ENCODE measurements at places on chromosomes 16 and 17.

DNA sequence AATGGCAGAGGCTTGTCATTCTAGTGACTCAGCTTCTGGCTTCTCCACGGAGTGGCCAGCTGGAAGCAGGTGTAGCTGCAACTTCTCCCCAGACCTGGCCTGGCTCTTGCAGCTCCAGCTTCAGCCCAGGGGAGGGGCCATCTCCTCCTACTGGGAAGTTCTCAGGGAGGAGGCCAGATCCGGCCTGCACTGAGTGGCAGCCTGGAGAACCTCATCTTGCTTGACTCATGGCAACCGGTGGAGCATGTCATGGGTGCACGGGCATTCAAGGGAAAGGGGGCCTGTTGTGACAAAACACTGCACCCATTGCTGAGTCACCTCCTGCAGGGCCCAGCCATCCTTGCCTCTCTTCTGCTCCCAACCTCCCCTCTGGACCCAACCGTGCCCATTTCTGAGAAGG, 273.9 kb upstream of the MAF start:
- ATAC-seq, result no peak

DNA sequence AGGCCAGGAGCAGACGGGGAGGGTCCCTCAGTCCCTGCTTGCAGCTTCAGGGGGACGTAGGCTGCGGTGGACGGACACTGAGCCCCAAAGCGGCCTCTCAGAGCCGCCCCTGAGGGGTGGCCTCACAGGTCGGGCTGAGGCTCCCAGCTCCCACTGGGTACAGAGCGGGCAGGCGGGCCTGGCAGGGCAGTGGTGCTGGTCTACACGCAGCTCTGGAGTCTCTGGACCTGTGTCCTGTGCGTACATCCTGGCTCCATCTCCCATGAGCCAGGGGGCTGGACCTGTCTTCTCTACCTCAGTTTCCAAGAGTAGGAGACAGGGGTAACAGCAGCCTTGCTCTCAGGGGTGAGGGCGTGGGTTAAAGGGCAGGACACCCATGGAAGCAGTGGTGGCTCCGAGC, 1.7 kb downstream of the DPEP1 start:
- ATAC-seq, result peak; percentile 31

DNA sequence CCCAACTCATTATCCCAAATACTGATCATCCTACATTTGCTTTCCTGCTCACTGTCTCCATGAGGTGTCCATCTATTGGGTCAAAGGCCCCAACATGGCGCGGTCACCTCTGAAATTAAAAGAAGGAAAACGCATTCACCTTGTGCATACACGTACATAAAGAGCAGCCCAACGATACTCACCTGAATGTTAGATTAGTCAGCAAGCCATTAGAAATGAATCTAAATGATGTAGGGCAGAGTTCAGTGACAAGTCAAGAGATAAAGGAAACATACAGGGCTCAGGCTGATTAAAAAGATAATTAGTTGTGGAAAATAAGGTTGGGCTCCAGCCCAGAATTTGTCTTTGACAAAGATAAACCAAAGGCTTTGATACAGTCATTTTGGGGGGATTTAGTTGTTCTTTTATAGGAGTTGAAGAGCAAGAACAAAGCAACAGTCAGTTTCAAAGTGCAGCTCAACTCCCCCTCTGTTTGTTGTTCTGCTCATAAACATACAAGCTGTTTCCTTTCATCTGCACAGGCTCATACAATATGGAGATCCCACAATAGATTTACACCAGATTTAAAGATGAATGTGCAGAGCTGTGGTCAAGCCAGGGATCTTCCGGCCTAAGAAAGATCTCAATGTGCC, 21.1 kb downstream of the NXPH3 start:
- ATAC-seq, result no peak

DNA sequence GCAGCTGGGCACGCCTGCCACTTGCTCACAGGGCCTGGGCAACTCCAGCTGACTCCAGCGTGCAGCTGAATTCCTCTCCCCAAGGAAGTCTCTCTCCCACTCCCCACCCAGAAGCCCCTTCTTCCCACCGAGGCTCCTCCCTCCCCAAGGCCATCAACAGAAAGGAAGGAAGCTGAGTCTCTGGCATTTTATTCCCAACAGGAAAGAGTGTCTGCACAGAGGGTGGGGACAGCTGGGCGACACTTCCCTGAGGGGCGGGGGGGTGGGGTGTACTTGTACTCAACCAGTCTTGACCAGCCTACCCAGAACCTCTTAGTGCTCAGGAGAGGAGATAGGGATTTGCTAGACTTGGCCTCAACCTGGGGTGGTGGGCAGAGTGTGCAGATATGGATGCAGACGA, at the start of gene EXOC3L1:
Gene EXOC3L1 (minus strand): TSS at position 96 of the 400 bp plus-strand sequence. CDS start 460 bp downstream, outside the sequence.
- ATAC-seq, result no peak

DNA sequence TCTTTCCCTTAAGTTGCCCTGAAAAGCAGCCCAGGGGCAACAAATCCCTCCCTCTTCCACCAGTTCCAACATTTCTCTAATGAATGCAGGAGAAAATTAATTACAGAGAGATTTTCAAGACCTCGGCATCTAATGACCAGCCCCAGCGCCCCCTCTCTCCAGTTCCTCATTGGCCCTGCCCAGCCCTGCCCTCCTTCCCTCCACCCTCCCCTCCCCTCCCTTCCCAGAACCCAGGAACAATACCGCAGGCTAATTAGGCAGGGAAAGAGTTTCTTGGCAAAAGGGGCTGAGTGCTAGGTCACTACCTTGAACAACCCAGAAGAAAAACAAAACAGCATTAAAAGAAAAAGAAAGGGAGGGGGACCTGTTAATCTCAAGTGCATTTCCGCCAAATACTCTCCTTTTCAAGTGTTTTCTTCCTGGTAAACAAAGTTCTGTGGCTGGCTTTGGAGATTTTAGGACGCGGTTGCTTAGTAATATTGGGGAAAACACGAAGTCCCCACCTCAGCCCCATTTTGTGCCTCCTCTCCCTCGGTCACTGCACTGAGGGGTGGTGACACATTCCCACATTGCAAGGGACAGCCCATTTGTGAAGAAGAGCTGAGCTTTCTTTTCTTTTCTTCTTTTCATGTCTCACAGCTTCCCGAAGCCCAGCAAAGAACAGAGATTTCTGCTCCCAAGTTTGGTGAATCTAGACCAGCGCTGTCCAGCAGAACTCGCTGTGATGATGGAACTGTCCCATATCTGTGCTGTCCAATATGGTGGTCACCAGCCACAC, 215.4 kb downstream of the SOX9 start:
- no peak for ATAC-seq

DNA sequence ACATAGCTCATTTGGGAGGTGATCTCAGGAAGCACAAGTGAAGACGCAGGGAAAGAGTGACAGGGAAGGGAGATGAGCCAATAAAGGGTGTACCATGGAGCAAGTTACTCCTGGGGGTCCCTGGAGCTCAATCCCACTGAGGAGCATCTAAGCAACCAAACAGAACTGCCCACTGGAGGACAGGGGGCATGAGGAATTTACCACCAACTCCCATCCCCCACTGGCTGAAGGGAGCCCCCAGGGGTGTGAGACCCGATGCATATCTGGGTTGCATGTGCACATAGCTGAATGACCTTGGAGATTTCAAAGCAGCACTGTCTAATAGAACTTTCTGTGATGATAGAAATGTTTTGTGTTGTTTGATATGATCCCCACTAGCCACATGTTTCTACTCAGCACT, 29.6 kb downstream of the C16orf82 start:
- ATAC-seq, result no peak

DNA sequence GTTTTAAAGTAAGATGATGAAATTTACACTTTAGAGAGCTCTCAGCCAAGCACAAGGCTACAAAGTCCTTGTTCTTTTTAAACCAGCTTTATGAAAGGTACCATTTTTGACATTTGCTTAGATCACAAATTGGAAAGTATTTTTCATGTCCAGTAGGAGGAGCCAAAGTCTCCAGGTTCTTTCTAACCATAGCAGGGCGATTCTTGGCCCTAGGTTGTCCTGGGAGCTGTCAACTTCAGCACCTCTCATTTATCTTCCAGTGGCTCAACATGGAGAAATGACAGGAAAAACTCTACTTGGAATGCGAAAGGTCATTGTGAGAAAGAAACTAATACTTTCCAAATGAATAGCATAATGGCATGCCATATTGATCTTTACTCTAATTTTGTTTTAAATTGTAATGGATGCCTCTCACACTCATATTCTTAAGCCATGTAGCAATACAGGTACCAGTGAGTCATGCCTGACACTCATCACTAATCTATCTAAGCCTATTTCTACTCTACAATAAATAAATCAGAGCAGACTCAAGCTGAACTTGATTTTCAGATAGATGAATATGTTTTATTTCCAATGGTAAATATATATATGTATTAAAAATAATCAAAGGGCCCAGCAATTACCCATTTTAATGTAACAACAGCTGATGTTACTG, 919.1 kb upstream of the EEF2KMT start:
- ATAC-seq, result no peak

DNA sequence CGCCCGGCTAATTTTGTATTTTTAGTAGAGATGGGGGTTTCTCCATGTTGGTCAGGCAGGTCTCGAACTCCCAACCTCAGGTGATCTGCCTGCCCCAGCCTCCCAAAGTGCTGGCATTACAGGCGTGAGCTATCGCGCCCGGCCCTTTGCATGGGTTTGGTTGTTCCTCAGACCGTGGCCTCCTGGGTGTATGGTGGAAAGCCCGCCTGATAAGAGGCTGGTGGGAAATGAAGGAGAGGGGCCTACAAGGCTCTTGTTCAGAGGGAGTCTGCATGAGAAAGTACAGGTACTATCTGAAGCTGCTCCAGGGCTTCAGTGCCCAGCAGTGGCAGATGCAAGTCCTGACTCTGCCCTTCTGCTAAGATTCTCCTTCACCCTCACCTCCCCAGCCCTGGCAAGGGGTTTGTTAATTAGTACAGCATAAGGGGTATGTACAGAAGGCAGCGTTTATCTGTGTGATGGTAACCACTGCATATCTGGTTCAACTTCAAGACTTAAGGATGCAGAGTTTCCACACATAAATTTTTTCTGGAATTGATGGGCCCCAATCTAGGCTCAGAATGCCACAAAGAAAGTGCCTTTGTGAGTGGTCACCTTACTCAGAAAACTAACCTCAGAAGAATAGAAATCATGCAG, 24.2 kb downstream of the GRB7 start:
- no peak for ATAC-seq

DNA sequence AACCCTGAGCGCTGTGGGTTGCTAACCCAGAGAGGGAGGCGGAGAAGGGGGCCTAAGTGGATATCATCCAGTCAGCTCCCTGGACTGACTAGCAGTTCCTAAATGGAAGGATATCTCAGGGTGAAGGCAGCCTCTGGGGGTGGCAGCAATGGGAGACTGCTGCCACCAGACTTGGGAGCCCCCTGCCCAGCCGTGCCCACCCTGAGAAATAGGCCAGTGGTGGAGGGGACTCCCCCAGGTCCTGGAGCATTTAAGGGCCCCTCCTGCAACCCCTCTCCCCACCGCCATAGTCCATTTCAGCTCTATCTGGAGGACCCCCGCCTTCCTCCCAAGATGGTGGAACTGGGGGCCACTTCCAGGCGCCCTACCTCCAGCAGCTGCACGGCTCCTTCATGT, 8.4 kb downstream of the TSPOAP1 start:
- ATAC-seq, result no peak

DNA sequence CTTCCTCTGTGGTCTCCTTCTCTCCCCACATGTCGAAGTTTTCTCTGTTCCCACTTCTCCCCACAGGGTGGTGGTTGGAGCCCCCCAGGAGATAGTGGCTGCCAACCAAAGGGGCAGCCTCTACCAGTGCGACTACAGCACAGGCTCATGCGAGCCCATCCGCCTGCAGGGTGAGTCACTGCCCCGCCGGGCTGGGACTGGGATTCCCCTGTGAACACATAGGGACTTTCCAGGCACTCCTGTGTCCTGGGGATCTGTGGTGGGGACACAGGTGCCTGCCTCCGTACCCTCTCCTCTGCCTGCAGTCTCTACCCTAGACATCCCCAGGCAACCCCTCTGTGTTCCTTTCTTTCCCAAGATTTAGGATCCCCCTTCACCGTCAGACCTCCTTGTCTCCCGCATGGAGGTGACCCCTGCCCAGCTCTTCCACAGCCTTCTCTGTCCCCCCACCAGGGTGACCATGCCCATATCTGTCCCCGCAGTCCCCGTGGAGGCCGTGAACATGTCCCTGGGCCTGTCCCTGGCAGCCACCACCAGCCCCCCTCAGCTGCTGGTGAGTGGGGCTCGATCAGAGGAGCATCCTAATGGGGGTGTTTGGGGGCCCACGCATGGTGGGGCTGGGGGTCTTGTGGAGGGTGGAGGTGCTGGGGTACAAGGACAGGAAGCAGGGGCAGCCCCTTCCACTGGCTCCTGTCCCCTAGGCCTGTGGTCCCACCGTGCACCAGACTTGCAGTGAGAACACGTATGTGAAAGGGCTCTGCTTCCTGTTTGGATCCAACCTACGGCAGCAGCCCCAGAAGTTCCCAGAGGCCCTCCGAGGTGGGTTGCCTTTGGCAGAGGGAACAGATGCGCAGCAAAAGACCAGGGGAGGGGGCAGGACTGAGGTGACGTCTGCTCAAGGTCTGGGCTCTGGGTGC, 5.8 kb downstream of the ITGAM start:
- peak; percentile 76 for ATAC-seq

DNA sequence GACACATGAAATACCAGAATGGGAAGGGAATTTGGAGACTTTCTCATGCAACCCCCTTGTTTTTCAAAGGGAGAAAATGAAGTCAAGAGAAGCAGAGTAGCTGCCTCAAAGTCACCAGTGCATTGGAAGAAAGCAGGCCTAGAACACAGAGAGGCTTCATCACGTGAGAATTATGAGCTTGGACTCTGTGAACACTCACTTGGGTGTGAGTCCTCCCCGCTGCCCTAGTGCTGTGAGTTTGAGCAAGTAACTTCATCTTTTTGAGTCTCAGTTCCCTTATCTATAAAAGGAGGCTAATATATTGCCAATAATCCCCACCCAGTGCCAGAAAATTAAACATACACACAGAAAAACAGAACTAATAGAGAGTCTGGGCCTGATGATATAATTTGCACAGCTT, 315.8 kb downstream of the XYLT1 start:
- ATAC-seq, result no peak

DNA sequence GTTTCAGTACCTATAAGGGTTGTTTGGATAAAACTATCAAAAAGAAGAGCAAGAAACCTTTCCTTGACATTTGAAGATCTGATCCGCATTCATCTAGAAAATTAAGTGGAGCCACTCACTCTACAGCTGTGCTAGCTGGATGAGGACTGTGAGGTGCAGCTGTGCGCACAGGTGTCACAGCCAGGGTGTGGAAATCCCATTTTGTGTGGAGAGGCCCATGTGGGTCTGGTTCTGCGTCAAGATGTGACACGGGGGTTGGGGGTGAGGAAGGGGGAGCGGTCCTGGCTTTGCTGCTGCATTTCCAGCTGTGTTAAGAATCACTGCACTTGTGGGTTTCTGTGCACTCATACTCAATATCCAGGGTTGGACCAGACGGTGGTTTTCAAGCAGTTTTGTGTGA, 70.7 kb downstream of the CLEC16A start:
- ATAC-seq, result no peak

DNA sequence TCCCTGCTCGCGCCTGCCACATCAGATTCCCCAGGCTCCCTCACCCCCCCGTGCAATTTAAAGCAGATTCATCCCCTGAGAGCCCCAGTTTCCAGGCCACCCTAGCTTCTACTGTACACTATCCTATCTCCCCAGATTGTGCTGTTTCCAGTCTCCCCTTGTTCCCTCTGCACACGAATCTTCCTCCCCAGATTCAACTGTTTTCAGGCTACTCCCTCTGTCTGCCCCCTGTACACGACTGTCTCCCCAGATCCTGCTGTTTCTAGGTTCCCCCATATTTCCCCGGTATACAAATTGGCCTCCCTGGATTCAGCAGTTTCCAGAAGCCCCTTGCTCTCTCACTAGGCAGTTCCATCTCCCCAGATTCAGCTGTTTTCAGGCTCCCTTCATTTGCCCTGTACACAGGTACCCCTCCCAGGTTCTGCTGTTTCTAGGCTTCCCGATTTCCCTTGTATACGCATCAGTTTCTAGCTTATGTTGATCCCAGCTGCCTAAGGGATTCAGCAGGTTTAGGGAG, 22.9 kb downstream of the COPZ2 start:
- ATAC-seq, result no peak

GRCh38 chr17:73841431-73842060, 197.3 kb upstream of the SDK2 start:
- no peak for ATAC-seq

Measured in SK-N-SH treated with all-trans-retinoic acid at 6 μM for 48 hours (cell line).